ENCODE measurements at places on chromosomes 12 and 14.

DNA sequence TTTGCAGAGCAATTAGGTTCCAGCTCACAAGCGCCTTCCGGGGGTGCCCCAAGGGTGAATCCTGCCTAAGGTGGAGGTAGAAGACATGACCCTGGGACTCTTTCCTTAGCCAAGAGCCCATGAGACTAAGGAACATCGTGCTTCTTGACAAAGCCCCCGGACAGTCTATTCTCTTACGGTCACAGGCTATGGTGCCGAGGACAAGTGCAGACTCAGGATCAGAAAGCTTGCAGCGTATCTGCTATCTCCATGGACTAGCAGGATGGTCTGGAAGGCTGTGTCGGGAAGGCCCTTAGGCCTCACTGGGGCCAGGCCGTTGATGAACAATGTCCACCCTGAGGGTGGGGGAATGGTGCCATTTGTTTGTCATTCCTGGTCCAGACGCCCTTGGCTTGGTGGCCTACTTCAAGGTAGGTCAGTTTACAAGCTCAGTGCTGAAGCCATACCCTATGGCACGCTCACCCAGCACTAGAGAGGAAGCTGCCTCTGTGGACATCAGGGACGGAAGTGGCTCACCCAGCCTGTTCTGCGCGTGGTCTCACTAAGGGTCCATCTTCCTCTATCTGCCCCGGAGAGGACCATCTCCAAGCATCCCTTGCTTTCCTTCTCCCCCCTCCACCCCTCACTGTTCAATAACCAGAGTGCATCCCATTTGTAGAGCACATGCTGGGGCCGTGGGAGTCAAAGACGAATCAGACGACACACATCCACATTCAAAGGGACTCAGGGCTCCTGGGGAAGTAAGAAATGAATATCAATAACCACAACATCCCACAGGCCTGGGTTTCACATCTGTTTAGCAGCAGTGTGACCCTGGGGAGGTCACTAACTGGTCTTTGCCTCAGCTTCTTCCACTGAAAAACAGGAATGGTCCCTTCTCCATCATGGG, 45.0 kb upstream of the IQSEC3 start:
- no peak for DNase-seq

GRCh38 chr12:3755898-3756297, 3.0 kb upstream of the CRACR2A start:
- no peak for DNase-seq

DNA sequence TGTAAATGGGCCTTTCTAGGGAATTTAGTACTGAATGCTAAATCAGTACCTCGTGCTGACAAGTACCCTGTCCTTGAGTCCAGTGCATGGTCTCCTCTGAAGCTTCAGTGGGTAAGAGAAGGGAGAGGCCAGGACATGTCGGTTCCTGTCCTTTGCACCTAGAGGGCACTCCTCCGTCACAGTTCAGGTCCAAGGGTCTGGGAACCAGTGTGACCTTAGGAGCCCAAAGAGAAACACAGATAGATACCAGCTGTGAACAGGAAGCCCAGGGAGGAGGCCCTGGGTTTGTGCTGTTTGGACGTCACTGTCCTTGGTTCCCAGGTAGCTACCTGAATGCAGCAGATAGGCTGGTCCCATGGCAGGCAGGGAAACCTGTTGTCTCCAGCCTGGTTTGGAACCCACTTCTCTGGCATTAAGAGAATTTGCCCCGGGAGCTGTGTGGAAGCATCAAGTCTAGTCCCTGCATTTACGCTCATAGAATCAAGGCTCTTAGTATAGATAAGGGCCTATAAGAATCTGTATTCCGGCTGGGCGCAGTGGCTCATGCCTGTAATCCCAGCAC, 3.9 kb upstream of the FGF23 start:
- DNase-seq = no peak

GRCh38 chr12:108296945-108297344, 42.2 kb downstream of the CMKLR1 start:
- DNase-seq = no peak

GRCh38 chr12:51191516-51192283, 18.8 kb upstream of the TFCP2 start:
- no peak for DNase-seq

- DNase-seq = no peak
These were observed 34.8 kb upstream of the SELPLG start for GRCh38 chr12:108668542-108668941.

- DNase-seq = no peak
These were observed 155.9 kb downstream of the RAD51B start for GRCh38 chr14:67975470-67975869.

- DNase-seq = no peak
These were observed 136.9 kb downstream of the EGLN3 start for GRCh38 chr14:33814010-33814409.

DNA sequence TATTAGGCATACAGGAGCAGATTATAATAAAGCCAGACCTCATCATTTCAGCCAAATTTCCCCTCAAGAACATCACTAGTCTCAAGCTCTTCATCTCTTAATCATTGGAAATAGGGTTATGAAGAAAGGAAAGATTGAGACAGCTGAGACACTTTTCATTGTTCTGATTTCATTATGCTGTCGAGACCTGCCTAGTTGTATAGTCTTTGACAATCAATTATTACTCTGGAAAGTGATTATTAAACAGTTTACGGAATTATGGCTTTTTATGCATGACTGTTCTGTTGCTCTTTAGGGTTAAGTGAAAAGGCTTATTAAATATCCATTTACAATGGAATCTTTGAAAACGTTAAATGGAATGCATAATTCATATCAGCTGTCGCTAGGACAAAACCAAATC, 48.3 kb downstream of the TTC6 start:
- DNase-seq = no peak

All from retinal pigment epithelial cell (primary cell).